Activated CD8-positive, alpha-beta memory T cell treated with anti-CD3 and anti-CD28 coated beads, Interleukin-2, amount 50 U/mL, for 4 hours (primary cell): ENCODE measurements at places on chromosomes 6 and 20.

- DNase-seq, result no peak
Measured at GRCh38 chr6:44676246-44676790, 288.8 kb downstream of the CDC5L start.

DNA sequence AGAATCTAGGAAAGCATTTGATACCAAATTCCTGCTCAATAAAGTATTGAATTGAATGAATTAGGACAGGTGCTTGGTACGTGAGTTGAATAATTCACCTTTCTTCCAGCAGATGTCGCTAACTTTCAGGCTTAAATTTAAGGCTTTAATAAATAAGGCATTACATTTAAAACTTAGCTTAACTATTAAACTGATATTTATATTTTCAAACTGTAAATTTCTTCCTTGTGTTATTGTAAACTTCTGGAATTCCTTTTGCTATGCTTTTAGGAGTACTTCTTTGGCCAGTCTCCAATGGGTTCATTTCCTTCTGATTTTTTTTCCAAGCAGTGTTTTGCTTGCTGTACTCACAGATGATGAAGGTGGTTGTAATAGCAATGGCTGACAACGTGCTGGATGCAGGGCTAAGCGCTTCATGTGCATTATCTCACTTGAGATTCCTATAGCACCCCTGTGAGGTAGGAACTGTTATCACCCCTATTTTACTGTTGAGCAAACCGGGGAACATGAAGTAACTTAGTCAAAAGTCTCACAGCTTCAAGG lies 71.3 kb upstream of the SLC2A12 start:
- peak; percentile 20 for DNase-seq

- no peak for DNase-seq
Measured at GRCh38 chr6:5053038-5053437, 32.1 kb upstream of the PPP1R3G start.

DNA sequence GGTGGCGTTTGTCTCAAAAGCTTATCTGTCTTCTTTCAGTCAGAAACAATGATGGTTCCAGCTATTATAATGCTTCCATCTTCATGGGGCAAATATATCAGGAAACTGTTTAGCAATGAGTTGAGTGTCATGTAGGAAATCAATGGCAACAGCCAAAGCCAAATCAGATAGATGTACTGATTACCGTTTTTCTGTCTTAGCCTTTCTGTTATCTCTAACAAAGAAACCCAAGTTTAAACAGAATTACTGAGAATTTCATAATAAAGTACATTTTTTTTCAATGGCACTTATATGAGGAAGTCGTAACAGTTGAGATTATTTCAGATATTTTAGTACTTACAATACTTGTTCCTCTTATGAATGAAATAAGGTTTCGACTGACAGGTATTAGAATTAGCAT lies 1.2 kb downstream of the NOX3 start:
- DNase-seq, result no peak

DNA sequence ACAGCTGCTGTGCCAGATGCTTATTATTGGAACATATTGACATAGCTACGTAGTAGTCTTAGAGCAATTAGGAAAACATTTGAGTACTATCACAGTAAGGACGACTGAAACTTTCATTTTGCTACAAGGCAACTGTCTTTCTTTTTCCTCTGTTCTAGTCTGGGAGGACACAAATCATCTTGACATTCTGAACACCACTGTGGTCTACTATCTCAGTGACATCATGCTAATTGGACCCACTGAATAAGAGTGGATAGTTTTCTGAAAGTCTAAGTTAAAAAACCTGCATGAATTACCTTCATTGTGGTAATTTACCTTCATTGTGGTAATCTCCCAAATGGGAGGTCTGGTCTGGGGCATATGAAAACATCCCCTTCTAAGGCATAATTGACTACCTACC lies 163.3 kb upstream of the MOCS1 start:
- DNase-seq, result no peak

GRCh38 chr20:63320616-63321147 lies 27.7 kb downstream of the COL20A1 start:
- peak; percentile 9 for DNase-seq

GRCh38 chr6:37714836-37715420 lies 17.2 kb upstream of the MDGA1 start:
- no peak for DNase-seq

- DNase-seq, result no peak
Measured at GRCh38 chr6:116238083-116238482, 15.8 kb downstream of the TSPYL4 start.

DNA sequence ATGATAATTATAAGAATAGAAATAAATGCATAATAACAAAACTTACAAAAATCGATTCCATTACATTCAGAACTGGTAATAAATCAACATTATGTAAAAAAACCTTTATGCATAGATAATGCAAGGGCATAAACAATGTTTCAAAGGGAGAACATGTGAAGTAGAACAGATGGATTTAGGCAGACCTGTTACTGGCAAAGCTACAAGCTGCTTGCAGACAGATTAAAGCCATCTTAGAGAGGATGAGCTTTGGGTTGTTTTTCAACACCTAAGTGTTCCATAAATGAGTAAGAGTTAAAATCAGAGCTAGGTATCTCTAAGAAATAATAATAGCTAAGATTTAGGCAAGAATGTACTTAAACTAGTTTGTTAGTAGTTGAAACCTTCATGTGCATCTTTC lies 37.2 kb downstream of the SNAP25 start:
- DNase-seq, result no peak

DNA sequence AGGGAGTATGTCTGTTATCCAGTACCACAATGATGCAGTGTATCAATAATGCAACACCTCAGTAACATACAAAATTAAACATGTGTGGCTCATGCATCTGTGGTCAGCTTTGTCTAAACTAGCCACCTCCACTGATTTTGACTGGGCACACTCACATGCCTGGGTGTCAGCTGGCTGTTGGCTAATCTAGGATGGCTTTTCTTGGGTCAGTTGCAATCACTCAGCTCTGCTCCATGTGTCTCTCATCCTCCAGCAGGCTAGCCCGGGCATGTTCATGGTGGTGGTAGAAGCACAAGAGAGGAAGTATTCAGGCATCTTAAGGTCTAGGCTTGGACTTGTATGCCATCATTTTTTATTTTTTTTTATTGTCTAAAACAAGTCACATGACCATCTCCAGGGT lies 59.3 kb upstream of the JAG1 start:
- no peak for DNase-seq

GRCh38 chr6:75863001-75863400 lies 114.0 kb downstream of the MYO6 start:
- no peak for DNase-seq

- no peak for DNase-seq
Measured at GRCh38 chr6:152858141-152858540, 107.5 kb downstream of the VIP start.
